ENCODE measurements at places on chromosomes 12 and 14. TPM values are rescaled to one million over a fixed set of nuclear protein-coding genes. Genes with fewer than 3 reads are reported as not detected.

Gene SCNN1A
- 0.61 TPM for polyA plus RNA-seq

Gene LRRC10
- polyA plus RNA-seq = not detected

Gene POMT2
- polyA plus RNA-seq = 3.1 TPM

Gene KSR2
- not detected for polyA plus RNA-seq

Gene RPGRIP1
- 0.25 TPM for polyA plus RNA-seq

Gene WNT1
- polyA plus RNA-seq = not detected

Gene KLRC3
- polyA plus RNA-seq = not detected

Gene MFAP5
- polyA plus RNA-seq = 11.8 TPM

Gene ACOT4
- 1.6 TPM for polyA plus RNA-seq

Gene PLCZ1
- not detected for polyA plus RNA-seq

Gene CCNT1
- polyA plus RNA-seq = 7.4 TPM

Gene LAG3
- 2.4 TPM for polyA plus RNA-seq

Gene ACRBP
- polyA plus RNA-seq = not detected

Gene COCH
- 1.9 TPM for polyA plus RNA-seq

Gene GPR135
- polyA plus RNA-seq = 3.8 TPM

Gene CELA1
- not detected for polyA plus RNA-seq

Gene PEX5
- polyA plus RNA-seq = 29.7 TPM

Gene MGP
- polyA plus RNA-seq = 16,848 TPM

Gene FGD4
- 7.5 TPM for polyA plus RNA-seq

Gene EIF5
- polyA plus RNA-seq = 139 TPM

Gene PPP4R4
- 0.08 TPM for polyA plus RNA-seq

Gene PPFIBP1
- polyA plus RNA-seq = 41.8 TPM

Gene RPS6KA5
- 1.4 TPM for polyA plus RNA-seq

Gene PLA2G1B
- 3.9 TPM for polyA plus RNA-seq

Gene RERG
- 66.9 TPM for polyA plus RNA-seq

Gene DCAF11
- 37.3 TPM for polyA plus RNA-seq

Gene ESRRB
- polyA plus RNA-seq = 0.23 TPM

Gene SERPINA1
- 3.5 TPM for polyA plus RNA-seq

Gene KLC1
- polyA plus RNA-seq = 190 TPM

Gene DDX47
- 23.8 TPM for polyA plus RNA-seq

Gene HHIPL1
- polyA plus RNA-seq = 0.51 TPM

Gene CMA1
- polyA plus RNA-seq = not detected

Gene CACNA2D4
- 0.88 TPM for polyA plus RNA-seq

Gene HELB
- polyA plus RNA-seq = 0.67 TPM

Gene AP1G2
- 75.7 TPM for polyA plus RNA-seq

All from aorta (tissue), 5 donors.